Keratinocyte (primary cell): ENCODE measurements at places on chromosomes 6 and 20. TPM values are rescaled to one million over a fixed set of nuclear protein-coding genes. Genes with fewer than 3 reads are reported as not detected.
A peak's percentile ranks its signal among the peaks of the same experiment; 100 is the strongest.

The DPPA5 gene
- not detected in 3 replicates for polyA plus RNA-seq

The STX11 gene
- polyA plus RNA-seq: 0.19 to 0.28 TPM (median 0.26 TPM) in 3 replicates

The IMPG1 gene
- polyA plus RNA-seq: not detected in 3 replicates

The HEY2 gene
- polyA plus RNA-seq: not detected in 3 replicates

The YIPF3 gene
- polyA plus RNA-seq: 120 to 138 TPM (median 136 TPM) in 3 replicates

The ESR1 gene
- polyA plus RNA-seq: 0.17 to 0.77 TPM (median 0.22 TPM) in 3 replicates

The ARMC12 gene
- polyA plus RNA-seq: 0.34 to 1.7 TPM (median 0.54 TPM) in 3 replicates

DNA sequence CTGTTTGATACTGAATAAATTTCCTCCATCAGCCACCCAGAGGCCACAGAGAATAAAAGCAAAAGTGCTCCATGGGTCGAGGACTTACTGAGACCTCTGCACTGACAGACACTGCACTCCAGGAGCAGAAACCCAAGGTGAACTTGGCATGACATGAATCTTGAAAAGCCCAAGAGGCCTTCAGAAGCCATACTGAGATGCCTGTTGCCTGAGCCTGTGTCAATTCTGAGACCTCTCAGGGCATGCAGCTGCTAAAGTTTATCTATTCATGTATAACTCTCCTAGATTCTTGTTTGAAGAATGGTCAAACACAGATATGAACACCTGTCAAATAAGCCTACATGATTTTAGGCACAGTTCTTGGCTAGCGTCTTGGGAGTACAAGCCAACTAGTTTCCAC, 145.7 kb downstream of the KIF16B start:
- H3K4me3 ChIP-seq: no peak overlapping the region
- no peak overlapping the region for H3K27ac ChIP-seq
- H3K36me3 ChIP-seq: peaks cover 13% of the 10 kb centered on the region

- H3K27ac ChIP-seq: no peak overlapping the region
- H3K4me1 ChIP-seq: no peaks in the 10 kb centered on the region
- no peak overlapping the region for H3K4me3 ChIP-seq
- H3K27me3 ChIP-seq: no peaks in the 10 kb centered on the region
- DNase-seq: no peak
Observed at GRCh38 chr20:39227416-39227815, 265.3 kb downstream of the DHX35 start.

DNA sequence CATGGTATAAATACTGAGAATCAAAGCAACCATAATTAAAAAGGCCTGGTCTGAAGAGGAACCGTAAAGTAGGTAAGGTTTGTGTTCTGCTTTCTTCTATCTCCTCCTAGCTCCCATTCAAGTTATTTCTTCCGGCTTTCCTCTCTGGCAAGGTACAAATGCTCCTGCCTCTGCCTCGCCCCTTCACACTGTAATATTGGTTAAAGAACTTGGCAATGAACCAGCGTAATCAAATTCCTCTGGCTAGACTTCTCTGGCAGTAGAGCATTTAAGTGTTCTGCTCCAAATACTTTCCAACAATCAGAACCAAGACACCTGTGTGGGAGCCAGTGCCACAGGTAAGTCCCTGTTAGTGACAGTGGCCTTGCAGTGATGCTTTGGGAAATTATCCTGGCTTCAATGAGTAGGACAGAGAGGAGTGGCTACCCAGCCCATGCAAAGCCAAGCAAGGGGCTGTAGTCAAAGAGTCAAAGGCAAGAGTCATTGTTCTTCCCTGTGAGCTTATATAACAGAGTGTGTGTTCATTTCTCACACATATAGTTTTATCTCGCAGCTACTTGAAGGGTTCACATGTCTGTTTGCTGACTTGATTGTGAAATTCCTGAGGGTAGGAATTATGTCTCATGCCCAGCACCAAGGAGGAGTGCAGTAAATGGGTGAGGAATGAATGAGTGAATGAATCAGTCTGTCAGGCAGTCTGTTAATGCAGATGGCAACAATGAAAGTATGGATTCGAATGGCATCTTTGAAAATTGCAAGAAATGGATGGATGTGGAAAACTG, 329.3 kb downstream of the NRN1 start:
- peaks cover 21% of the 10 kb centered on the region for H3K4me1 ChIP-seq
- no peaks in the 10 kb centered on the region for H3K36me3 ChIP-seq
- no peak overlapping the region for H3K27ac ChIP-seq
- no peaks in the 10 kb centered on the region for H3K27me3 ChIP-seq

DNA sequence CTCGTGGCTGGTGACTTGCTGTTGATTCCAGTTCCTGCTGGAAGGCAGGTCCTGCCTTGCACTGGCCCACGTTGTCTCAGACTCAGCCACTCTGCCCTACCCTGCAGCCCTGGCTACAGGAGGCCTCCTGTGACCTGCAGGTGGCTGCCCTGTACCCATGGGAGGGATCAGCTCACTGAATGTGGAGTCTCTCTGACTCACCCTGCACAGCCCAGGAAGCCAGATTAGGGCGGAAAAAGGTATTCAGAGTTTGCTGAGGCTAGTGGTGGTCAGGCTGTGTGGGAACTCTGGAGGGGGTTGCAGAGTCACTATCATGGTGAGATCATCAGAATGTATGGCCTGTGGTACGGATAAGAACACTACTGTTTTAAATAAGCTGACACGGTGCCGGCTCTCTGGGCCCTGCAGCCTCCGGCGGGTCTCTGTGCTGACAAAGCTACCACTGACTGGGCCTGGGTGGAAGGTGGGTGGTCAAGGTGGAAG, 24.7 kb upstream of the PYGB start:
- no peaks in the 10 kb centered on the region for H3K27me3 ChIP-seq
- H3K27ac ChIP-seq: peak overlapping the region; percentile 76
- peaks cover 30% of the 10 kb centered on the region for H3K4me1 ChIP-seq
- H3K4me3 ChIP-seq: no peak overlapping the region
- H3K36me3 ChIP-seq: peaks cover 31% of the 10 kb centered on the region

- H3K4me1 ChIP-seq: peaks cover 20% of the 10 kb centered on the region
- no peaks in the 10 kb centered on the region for H3K36me3 ChIP-seq
- H3K4me3 ChIP-seq: peak within 1 kb of the TSS; percentile 60
- peak within 1 kb of the TSS; percentile 63 for H3K27ac ChIP-seq
Observed at GRCh38 chr6:18122128-18123093, at the start of gene NHLRC1. Gene NHLRC1, minus strand, starts transcription at chr6:18122677. Its CDS starts 71 bp downstream, at chr6:18122606.

- no peaks in the 10 kb centered on the region for H3K27me3 ChIP-seq
- no peak overlapping the region for H3K27ac ChIP-seq
- H3K4me1 ChIP-seq: no peaks in the 10 kb centered on the region
- H3K4me3 ChIP-seq: no peak overlapping the region
Observed at GRCh38 chr20:58267389-58268215, 39.1 kb upstream of the ANKRD60 start.

DNA sequence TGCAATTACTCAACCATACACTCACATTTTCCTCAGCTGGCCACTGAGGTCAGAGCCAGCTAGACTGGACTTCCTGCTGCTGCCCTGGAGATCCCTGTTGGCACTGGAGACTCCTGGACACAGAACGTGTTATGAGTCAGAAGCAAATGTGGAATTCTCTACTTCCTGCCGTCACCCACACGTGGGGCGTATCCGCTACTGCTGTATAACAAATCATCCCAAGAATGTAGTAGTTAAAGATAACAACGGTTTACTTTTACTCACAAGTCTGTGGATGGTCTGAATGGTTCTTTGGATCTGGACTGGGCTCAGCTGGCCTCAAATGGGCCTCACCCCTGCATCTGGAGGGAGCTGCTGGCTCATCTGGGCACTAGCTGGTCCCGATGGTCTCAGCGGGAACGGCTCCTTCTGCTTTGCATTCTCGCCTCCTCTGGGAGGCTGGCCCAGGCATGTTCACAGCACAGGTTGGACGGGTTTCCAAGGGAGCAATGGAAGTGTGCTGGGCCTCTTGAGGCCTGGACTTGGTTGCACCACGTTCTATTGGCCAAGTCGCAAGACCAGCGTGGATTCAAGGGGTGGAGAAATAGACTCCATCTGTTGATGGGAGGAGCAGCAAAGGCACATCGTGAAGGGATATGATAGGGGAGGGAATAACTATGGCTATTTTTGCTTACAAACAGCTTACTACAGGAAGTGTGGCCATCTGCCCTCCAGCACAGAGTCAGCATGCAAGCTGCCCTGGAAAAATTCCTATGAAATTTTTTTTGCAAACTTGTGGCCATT, 118.5 kb downstream of the SNX5 start:
- peak; percentile 88 for DNase-seq
- no peak overlapping the region for H3K4me3 ChIP-seq
- H3K27me3 ChIP-seq: no peaks in the 10 kb centered on the region
- peak overlapping the region; percentile 88 for H3K27ac ChIP-seq
- H3K36me3 ChIP-seq: no peaks in the 10 kb centered on the region
- H3K4me1 ChIP-seq: peaks cover 31% of the 10 kb centered on the region

DNA sequence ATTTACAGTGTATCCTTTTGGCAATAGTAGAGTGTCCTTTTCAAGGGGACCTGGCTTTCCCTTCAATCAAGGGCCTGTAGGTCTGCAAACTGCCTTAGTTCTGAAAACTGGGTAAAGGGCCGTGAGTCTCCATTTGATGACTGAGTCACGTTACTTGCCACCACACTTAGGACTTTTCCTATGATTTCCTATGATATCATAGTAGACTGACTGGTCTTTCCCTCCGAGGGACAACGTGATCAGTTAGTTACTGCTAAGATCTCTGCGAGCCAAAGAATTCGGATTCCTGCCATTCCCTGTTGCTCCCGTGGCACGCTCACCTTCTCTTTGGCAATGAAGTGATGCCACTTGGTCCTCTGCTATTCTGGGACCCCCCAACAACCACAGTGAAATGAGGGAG, 8.4 kb downstream of the ZNF831 start:
- no peak overlapping the region for H3K4me3 ChIP-seq
- no peaks in the 10 kb centered on the region for H3K36me3 ChIP-seq
- H3K4me1 ChIP-seq: no peaks in the 10 kb centered on the region
- H3K27me3 ChIP-seq: no peaks in the 10 kb centered on the region
- H3K27ac ChIP-seq: no peak overlapping the region

- H3K27me3 ChIP-seq: no peaks in the 10 kb centered on the region
- no peak overlapping the region for H3K27ac ChIP-seq
- H3K4me3 ChIP-seq: no peak overlapping the region
Observed at GRCh38 chr6:113208726-113209125, 648.4 kb upstream of the MARCKS start.

DNA sequence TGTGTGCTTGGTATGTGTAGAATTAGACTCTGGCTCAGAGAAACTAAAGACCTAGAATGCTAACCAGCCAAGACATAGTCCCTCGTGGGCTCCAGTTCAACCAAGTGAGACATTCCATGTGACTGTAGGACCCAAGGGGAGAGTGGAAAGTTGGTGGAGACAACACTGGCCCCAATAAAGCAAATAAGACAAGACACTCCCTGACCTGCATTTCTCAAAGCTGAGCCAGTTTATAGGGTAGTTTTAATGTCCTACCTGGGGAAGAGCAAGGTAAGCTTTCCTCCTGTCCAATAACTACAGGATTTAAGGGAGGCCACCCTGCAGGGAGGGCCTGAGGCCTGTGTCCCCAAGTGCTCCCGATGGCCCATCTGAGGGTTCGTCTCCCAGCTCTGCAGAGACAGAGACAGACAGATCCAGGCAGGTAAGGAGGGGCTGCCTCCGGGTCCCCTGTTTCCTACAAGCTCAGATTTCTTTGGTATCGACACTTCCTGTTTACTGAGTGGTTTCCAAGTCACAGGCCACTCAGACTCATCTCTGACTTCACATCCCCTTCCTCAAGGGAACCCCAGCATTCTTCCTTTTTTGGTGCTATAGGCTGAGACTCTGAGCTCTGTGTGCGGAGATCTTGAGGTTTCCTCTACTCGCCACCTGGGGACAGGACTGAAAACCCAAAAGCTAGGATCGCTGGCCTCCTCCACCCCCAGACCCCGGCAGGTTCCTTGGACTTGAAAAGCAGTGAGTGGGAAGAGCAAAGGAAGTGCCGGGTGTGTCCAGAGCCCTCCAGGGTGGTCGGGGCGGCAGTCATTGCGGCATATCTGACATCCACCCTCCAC, 92.4 kb downstream of the PRND start:
- no peak overlapping the region for H3K4me3 ChIP-seq
- no peaks in the 10 kb centered on the region for H3K4me1 ChIP-seq
- no peaks in the 10 kb centered on the region for H3K36me3 ChIP-seq
- peaks cover 40% of the 10 kb centered on the region for H3K27me3 ChIP-seq

DNA sequence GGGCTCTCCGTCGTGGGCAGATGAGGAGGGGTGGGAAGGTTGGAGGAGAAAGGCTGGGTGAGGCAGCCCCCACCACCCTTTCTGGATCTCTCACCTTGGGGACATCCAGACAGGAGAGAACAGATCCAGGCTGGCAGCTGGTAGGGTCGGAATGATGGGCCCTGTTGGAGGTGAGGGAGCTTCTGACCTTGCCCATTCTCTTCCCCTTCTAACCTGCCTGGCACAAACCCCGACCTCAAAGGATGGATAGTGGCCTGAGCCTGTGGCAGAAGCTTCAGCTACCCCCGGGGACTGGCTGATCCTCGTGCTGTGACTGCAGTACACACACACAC, 6.0 kb upstream of the NPBWR2 start:
- DNase-seq: no peak
- no peak overlapping the region for H3K4me3 ChIP-seq
- no peaks in the 10 kb centered on the region for H3K36me3 ChIP-seq
- H3K4me1 ChIP-seq: no peaks in the 10 kb centered on the region
- H3K27ac ChIP-seq: no peak overlapping the region

DNA sequence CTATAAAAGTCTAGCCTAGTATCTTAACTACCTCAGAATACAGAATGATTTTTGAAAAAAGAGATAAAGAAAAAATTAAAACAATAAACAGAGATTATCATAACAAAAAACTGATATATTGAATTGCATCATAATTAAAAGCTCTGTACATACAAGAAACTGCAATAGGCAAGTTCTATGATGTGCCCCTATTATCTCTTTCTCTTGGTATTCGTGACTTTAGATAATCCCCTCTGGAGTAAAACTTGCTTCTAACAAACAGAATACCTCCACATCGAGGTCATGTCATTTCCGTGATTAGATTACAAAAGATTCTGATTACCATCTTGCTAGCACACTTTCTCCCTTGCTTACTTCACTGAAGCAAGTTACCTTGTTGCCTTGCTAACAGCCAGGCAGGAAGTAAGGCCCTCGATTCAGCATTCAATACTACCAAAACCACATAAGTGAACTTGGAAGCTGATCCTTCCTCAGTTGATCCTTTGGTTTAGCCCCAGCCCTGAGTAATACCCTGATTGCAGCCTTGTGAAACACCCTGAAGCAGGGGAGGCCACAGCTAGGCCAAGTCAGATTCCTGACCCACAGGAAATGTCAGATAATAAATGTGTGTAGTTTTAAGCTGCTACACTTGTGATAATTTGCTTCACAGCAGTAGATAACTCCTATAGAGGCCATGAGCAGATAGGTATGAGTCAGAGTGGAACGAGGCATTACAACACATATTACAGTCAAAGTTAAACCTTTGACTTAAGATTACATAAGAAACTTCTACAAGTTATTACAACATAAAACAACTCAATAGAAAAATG, 53.7 kb upstream of the TMX4 start:
- no peaks in the 10 kb centered on the region for H3K4me1 ChIP-seq
- H3K27me3 ChIP-seq: no peaks in the 10 kb centered on the region
- no peak for DNase-seq
- H3K36me3 ChIP-seq: no peaks in the 10 kb centered on the region
- H3K4me3 ChIP-seq: no peak overlapping the region
